ENCODE measurements at places on chromosomes 2 and 18.

- DNase-seq = no peak
Observed at GRCh38 chr18:6943143-6943542, 174.5 kb downstream of the LAMA1 start.

DNA sequence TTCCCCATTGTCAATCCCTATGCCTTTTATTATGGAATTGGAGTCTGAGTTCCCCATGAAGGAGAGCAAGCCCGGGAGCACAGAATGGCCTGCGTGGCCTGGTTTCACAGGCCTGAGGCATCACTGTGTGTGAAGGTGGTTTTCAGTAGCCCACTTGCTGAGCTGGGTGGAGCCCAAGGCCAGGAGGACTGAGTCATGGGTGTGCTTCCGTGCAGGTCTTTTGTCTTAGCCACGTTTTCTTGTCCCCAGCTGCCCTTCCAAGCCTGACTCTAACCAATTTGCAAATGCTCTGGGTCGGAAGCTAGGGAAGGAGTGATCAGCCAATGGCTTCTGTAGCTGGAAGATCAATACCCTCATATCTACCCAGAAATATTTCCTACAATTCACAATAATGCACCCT, 119.2 kb downstream of the MAPK4 start:
- no peak for DNase-seq

DNA sequence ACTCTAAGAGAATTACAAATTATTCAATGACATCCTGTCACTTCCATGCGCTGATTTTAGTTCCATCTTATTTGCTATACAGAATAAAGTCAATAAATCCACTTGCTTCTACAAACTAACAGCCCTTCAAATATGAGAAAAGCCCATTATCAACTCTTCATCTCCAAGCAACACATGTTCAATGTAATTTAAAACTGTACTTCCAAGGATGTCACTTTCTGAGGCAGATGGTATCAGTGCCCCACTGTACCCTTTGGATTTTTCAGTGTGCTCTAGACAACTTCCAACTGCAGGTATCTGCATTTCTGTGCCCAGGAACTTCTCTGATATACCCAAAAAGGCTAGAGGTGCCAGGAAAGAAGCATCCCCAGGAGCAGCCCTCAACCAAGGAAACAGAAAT, 87.6 kb downstream of the SMAD2 start:
- no peak for DNase-seq

GRCh38 chr2:64742678-64743077, 89.0 kb upstream of the SERTAD2 start:
- DNase-seq = no peak

- DNase-seq = no peak
Observed at GRCh38 chr2:74079522-74080341, 68.0 kb downstream of the BOLA3 start.

GRCh38 chr2:109285244-109285651, 156.2 kb downstream of the SH3RF3 start:
- no peak for DNase-seq

- no peak for DNase-seq
Observed at GRCh38 chr2:201366146-201366545, 9.0 kb upstream of the FLACC1 start.

DNA sequence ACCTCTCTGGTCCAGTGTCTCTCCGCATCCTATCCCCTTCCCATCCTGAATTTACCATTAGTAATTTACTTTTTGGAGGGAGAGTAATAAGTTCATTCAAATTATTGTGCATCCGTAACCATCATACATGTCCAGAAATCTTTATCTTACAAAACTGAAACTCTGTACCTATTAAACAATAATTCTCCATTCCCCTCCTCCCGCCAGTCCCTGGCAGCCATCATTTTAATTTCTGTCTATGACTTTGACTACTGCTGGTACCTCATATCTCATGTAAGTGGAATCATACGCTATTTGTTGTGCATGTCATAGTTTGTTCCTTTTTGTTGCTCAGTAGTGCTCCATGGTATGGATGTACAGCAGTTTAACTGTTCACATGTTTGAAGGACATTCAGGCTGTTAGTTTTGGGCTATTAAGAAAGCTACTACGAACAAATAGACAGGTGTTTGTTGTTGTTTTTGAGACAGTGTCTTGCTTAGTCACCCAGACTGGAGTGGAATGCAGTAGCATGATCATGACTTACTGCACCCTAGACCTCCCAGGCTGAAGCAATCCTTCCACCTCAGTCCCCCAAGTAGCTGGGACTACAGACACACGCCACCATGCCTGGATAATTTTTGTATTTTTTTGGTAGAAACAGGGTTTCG, 2.0 kb downstream of the LIMS1 start:
- no peak for DNase-seq

DNA sequence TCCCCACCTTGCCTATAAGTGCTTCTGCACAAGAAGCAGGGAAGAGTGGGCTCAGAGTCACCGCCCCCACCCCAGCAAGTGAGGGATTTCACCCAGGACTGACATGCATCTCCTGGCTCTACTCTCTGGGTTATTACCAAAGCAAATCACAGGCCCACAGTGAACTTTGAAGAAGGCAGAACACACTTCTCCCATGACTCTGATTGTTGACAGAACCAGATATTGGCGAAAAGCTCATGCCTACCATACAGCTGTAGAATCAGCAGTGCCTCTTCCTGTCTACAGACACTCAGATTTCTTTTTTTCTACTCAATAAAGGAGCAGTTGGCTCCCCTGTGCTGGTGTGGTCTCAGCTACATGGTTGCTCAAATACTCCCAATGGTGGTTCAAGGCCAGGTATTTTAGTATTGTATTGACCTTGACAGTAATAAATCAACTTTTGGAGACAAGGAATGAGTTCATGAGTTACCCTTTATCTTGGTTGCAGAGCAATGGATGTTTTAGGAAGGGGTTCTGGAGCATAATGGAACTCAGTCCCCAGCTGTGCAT, 512.9 kb upstream of the ID2 start:
- no peak for DNase-seq

GRCh38 chr2:47249157-47249900, 94.2 kb upstream of the STPG4 start:
- DNase-seq = no peak

- no peak for DNase-seq
Observed at GRCh38 chr2:37553411-37554154, 117.9 kb downstream of the CDC42EP3 start.

GRCh38 chr2:98085649-98086048, 1.3 kb upstream of the VWA3B start:
- DNase-seq = no peak
